ENCODE measurements at places on chromosomes 12 and 14.
A peak's percentile ranks its signal among the peaks of the same experiment; 100 is the strongest.

- DNase-seq, result peak; percentile 16
Measured at GRCh38 chr14:52015411-52016030, 26.2 kb downstream of the RTRAF start.

DNA sequence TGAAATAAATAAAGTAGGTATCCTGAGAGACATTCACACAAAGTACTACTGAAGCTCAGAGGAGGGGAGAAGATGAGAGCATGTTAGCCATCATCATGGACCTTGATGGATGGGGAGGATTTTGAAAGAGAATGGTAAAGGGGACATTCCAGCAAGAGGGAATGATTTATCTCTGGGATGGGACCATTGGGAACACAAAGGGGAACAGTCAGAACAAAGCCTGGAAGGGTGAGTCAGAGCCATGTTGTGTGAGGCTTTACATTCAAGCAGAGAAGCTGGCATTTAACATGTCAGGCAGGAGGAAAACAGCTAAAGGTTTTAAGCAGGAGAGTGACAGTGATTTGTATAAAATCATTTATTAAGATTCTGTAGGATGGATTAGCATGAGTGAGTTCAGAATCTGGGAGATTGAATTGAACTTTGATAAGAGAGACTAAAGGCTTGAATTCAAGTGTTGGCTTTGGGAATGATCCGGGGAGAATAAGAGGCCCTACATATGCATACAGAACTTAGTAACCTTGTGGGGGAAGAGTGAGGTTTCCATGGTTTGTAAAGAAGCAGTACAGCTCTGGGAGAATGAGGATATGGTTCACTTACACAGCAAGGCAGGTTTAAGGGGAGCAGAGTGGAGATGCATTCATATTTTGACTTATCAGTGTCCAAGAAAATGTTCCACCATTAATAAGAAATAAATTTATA, 174.4 kb downstream of the SYT10 start:
- no peak for DNase-seq

DNA sequence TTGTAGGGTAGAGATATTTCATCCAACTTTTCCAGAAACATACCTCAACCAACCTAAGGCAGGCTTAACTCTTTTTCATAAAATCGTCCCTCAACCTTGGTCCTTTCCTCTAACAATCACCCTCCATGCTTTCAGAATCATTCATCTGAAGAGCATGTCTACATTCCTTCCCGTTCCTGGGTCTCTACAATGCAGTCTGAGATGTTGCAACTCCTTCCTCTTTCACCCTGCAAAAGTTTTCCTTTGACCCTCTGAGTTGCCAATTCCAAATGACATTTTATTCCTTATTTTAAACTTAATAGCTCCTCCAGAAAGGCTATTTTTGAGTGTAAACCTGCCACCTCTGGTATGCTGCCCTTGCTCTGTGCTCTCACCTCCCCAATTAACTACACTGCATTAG, 16.7 kb downstream of the SLC7A7 start:
- no peak for DNase-seq

- peak; percentile 13 for DNase-seq
Measured at GRCh38 chr14:93648440-93649168, 139.7 kb downstream of the PRIMA1 start.

DNA sequence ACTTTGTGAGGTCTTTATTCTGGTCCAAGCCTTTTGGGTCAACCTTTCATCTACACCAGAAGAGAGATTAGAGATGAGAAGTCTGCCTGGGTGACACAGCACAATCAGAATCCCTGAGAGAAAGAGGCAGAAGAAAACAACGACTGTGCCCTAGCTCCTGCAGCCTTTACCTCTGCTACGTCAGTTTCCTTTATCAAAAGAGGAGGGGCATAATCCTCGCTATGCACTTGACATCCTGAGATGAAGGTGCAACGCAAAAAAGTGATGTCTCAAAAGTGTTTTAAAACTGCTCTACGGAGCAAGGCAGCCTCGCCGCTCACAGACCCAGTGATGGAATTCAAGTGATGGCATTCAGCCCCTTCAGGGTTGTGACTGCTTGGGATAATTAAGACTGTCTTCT, 21.7 kb downstream of the ZDHHC22 start:
- DNase-seq, result no peak

- no peak for DNase-seq
Measured at GRCh38 chr14:89394972-89395371, 22.1 kb downstream of the FOXN3 start.

DNA sequence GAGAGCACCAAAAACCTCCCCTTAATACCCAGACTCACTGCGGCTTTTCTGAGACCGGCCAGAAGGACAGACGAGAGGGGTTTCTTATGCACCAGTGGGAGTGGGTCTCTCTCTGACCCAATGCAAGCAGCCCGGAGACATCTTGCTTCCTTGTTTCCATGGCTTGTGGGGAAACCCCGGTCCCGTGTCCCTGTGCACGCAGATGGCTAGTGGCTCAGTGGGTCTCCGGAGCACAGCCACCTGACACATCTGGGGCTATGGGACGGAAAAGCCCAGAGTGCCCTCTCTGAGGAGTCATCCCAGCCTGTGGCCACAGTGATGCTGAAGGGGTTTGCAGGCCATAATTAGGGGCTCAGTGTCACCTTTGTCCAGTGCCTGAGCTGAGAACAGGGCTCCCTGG, 197.6 kb downstream of the PHETA1 start:
- no peak for DNase-seq

- DNase-seq, result no peak
Measured at GRCh38 chr12:2548081-2548480, 246.7 kb upstream of the FKBP4 start.

- DNase-seq, result no peak
Measured at GRCh38 chr12:18586581-18586980, 151.2 kb downstream of the PLCZ1 start.

- no peak for DNase-seq
Measured at GRCh38 chr12:54935235-54935951, 49.2 kb downstream of the TESPA1 start.

GRCh38 chr14:55153951-55154350, 24.9 kb downstream of the LGALS3 start:
- DNase-seq, result no peak

- DNase-seq, result no peak
Measured at GRCh38 chr12:111411185-111411764, 5.6 kb downstream of the SH2B3 start.

- no peak for DNase-seq
Measured at GRCh38 chr12:89181271-89181920, 170.9 kb downstream of the DUSP6 start.

GRCh38 chr14:26925876-26926584, 328.2 kb upstream of the NOVA1 start:
- no peak for DNase-seq

DNA sequence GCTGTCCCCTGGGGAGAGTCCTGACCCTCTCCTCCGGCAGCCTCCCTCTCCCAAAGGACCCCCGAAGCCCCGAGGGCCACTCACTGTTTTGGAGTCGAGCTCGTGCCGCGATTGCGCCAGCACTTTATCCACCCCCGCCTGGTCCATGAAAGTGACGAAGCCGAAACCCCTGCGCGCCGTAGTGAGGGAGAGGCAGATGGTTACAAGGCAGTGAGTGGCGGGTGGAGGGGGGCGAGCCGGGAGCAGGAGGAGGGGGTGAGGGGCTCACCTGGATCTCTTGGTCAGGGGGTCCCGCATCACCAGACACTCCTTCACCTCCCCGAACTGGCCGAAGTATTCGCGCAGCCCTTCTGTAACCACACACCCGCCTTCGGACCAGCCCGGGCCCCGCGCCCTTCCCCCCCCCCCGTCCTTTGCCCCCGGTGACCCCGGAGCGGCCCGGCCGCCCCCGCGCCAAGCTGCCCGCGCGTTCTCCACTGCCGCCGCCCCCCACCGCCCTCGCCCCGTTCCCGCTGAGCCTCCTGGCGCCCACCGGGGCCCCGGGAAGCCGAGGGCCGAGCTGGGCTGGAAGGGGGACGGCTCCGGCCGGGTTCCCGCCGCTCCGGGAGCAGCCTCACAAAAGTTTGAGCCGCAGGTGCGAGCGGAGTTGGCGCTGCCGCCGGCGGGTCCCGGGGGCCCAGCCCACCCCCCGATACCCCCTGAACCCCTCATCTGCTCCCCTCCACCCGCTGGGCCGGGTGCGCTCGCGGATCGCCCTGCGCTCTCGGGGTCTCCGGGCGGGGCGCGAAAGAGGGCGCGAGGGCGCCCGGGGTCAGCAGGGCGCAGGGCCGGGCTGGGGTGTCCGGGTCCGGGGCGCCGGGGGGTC, 808 bp downstream of the MSI1 start:
- DNase-seq, result no peak

DNA sequence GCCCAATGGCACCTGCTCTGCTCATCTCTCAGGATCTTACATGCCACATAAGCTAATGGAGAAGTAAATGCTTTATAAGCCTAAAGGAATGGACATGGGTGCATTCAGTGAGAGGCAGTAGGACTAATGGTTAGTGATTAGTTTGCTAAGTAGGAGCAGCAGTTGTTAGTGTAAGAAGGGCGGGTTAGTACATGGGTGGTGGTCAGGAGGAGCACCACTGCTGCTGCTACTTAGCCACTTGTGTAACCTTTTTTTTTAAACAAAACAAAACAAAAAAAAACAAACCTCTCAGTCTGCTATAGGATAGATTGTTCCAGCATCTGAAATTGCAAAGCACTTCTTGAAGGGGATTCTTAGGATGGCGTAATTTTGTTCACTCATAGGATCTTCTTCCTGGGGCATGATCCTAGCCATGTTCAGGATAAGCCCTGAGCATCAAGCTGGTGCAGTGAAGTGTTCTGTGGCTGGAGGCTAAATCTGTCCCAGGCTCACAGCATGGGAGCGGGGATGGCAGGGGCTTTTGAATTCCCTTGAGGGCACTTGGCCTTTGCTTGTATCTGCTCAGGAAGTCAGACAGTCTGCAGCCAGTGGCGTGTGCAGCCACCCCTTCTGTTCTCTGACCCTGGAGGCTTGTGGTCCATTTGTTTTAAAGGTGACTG, 63.6 kb downstream of the CHST11 start:
- DNase-seq, result no peak

GRCh38 chr12:106282457-106283097, 20.0 kb upstream of the TCP11L2 start:
- DNase-seq, result no peak

- no peak for DNase-seq
Measured at GRCh38 chr12:75781532-75782046, 250.0 kb downstream of the PHLDA1 start.

DNA sequence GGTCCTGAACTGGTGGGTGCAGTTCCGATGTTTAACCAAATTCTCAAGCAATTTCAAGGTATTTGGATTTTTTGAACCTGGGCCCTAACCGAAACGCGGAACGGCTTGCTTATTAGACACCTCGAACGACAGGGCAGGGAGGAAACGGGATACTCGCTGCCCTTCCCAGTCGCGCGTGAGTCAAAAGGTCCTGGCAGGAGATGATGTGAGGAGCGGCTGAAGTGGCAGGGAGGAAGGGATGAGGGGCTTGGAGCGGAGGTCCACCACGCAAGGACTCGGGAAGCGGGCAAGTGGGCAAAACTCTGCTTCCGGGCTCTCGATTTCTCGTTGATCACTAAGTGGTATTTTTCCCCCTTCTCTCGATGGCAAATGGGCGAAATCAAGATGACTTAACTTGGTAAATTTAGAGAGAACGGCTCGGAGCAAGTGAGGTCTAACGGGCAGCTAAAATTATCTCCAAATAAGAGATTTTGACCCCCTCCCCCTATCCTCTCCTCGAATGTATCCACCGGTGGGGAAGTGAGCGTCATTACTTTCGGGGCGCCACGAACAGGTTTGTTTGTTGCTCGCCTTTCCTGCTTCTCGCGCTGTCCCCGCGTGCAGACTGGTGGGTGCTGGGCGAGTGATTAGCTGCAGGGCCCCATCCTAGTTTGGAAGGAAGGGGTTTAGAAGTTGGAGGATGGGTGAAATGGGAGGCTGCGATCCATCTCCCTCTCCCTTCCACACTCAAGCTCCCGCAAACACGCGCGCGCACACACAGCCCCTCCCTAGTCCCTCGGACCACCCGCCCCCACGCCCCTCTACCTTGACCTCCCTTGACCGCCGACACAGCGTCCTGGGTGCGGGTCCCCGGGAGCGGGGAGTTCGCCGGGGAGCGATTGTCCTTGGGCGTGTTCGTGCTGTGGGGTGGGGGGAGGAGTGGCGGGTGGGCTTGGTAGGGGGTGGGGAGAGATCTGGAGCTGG, 986 bp upstream of the NTF3 start:
- DNase-seq, result no peak

DNA sequence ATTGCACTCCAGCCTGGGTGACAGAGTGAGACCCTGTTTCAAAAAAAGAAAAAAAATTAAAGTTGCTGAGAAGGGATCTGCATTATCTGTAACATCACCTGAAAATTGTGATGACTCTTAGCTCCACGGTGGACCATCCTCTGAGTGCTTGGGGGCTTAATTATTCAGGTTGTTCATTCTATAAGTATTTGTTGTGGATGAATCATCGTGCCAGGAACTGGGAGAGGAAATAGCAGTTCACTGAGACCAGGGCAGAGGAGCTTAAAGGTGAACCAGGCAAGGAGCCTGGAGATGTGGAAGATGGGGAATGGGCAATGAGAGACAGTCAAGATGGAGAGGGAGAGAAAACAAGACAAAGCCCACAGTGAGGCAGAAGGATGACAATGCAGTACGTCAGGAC, 25.5 kb upstream of the GSC start:
- no peak for DNase-seq

- peak; percentile 89 for DNase-seq
Measured at GRCh38 chr12:69900720-69901131, 75.7 kb downstream of the MYRFL start.

- DNase-seq, result no peak
Measured at GRCh38 chr12:182381-182892, 31.5 kb downstream of the SLC6A12 start.

DNA sequence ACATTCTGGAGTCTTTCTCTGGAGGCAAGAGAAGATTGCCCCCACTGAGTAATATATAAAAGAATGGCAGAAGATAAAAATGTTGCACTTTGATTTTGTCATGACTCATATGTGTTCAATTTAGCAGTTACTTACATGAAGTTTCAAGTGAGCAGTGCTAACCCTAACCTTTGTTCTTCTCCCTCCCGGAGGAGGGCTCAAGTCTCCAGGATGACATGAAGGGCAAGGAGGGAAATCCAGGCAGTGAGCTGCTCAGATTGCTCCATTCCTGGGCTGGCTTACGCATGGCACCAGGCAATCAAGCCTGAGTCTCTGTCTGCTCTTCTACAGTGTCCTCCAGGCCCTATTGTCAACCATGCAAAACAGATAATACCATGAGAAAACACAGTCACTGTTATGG, 322.3 kb downstream of the DUSP6 start:
- DNase-seq, result no peak

DNA sequence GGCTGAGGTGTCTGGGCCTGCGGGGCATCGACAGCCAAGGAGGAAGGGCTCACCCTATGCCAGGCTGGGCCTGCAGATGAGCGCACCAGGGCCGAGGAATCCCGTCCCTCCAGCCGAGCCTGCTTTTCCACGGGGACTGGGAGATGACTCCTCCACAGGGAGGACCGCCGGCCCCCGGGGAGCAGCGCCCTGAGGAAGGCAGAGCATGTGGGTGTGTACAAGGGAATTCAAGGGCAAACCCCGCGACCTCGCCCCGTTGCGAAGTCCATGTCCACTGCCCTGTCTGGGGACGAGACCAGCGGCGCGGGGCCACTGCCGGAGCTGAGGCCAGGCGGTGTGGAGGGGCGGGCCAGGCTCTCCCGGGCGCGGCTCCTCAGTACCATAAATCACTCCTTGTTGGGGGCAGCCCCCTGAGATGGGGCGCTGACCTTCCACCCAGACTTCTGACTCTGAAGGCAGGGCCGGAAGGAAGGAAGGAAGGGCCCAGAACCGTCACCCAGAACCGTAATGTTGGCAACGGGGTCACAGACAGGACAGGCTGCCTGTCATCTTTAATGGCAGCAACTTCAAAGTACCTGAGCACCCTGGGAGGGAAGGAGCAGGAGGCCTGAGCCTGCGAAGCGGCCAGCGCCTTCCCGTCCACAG, 52.5 kb downstream of the RNF34 start:
- no peak for DNase-seq

Data from COR-L47 (cell line).